ENCODE measurements at places on chromosomes 7 and 10. TPM values are rescaled to one million over a fixed set of nuclear protein-coding genes. Genes with fewer than 3 reads are reported as not detected.
A peak's percentile ranks its signal among the peaks of the same experiment; 100 is the strongest.

- peak; percentile 95 for DNase-seq
Measured at GRCh38 chr7:34133356-34133982, 228.1 kb downstream of the BMPER start.

DNA sequence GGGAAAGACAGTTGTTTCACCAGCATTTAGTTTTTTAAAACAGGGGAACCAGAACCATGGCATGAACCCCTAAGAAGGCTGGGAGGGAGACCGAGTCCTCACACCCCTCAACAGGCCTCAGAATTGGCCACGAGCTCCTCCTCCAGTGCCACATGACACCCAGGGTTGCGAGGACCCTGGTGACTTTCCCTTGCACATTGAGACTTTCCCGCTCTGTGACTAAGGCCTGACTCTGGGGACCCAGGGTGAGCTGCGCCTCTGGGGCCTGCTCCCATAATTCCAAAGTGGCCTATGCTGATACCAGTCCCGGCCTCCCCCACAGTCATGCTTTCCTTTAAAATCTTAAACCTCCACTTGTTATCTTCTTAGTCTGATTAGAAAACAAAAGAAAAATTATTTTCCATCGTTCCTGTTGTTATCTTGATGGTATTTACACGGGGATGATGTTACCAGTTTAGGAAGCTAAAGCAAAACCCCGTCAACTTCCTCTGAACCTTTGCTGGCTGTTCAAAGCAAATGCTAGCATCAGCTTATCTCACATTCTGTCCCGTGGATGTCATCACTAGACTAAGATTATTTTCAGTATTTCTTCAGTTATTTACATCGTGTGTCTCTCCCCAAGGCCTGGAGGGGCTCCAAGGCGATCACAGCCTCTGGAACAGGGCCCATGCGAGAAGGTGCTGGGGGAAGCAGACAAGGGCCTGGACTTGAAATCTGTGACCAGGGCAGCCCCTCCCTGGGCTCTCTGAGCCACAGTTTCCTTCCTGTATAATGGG is 42.1 kb downstream of the FAM53B start:
- DNase-seq = peak; percentile 66

The OPN1SW gene
- not detected for polyA plus RNA-seq

GRCh38 chr7:8111282-8111960 is 142.8 kb downstream of the GLCCI1 start:
- DNase-seq = no peak

- peak; percentile 95 for DNase-seq
Measured at GRCh38 chr7:106421181-106421762, 136.5 kb upstream of the NAMPT start.

The BMS1 gene
- polyA plus RNA-seq = 7.5 TPM

DNA sequence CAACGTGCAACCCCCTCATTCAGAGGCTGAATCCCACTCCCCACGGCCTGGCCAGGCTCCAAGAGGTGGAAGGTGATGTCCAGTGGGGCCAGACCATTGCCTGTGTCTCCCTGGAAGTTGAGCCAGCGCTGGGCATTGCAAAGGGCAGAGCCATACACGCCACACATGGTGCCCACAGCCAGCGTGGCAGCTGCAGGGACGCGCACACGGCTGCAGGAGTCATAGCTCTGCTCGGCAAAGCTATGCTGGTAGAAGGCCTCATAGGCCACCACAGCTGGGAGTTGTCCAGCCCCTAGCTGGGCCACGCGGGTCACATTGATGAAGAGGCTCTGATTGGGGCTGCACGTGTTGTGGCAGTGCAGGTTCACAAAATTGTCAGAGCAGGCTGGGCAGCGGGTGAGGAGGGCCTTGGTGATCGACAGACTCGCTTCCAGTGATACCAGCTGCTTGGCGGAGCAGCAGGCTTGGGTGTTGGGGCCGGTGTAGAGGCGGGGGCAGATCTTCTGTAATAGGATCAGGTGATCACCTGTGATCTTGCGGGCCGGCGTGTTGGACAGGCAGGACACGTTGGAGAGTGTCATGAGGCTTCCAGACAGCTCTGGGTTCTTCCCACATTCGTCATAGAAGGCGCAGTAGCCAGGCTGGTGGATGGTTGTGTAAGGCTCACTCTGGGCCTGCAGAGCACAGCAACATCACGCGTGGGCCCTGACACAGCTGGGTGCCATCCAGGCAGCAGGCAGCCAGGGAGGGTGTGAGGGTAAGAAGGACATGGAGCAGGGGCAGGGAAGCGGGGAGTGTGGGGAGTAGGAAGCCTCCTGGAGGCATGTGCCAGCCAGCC is 1.2 kb downstream of the NPC1L1 start:
- DNase-seq = no peak

DNA sequence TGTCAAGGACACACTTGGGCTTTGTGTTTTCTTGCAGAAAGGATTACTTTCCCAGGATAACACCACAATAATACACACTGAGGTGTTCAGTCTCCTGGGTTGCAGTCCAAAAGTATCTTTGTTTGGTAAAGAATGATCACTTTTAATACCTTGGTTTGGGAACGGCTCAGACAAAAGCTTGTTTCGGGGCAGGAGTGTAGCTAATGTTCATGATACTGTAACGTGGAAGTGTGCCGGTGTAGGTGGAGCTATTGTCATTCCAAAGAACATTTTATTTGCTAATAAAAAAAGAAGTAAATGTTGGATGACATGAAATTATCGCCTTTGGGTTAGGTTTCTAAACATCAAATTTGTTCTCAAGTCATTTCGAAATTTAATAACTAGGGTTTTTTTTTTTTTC is 1.2 kb downstream of the EIF4H start:
- DNase-seq = no peak

The TASOR2 gene
- polyA plus RNA-seq = 19.4 TPM

The INA gene
- 8.8 TPM for polyA plus RNA-seq

DNA sequence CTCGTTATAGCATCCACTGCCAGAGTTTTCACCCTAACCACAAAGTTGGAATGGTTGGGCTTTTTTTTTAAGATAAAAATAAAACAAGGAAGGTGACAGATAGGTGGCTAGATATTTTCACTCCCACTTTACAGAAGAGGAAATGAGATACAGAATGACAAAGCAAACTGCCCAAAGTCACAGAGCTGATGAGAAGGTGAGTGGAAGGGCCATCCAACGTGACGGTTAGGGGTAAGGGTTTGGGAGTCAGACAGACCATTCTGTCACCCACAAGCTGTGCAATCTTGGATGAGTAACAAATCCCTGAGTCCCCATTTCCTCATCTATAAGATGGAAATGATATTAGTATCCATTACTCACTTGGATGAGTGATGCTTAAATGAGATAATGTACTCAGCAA is 106.9 kb upstream of the PDLIM1 start:
- DNase-seq = no peak

The CPEB3 gene
- 0.26 TPM for polyA plus RNA-seq

DNA sequence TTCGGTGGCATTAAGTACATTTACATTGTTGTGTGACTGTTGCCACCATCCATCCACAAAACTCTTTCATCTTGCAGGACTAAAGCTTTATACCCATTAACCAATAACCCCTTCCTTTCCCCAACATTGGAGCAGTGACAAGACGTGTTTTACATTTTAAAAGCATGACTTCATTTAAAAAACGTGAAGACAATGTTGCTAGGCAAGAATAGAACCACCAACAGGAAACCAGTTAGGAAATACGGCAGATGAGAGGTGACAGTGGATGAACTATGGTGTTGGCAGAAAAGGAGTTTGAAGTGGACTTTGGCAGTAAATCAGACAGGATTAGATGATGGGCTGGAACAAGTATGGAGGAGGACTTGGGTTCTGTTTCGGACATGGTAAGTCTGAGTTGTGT is 17.0 kb downstream of the TMEM236 start:
- DNase-seq = peak; percentile 40

DNA sequence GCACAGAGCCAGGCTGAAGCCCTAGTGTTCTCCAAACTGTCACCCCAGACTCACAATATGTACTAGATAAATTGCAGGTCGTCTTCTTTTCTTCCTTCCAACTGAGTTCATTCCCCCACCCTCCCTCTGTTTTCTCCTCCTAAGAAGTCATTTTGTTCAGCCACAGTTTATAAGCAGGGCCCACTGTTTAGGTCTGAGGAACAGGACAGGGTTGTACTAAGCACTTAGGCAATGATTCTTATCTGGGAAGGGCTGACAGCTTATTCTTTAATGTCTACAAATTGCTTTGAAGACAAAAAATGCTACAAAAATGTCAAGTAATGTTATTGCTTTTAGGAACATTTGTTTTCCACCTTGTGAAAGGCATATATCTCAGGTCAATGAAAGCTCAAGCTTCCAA is 59.1 kb downstream of the CDC123 start:
- DNase-seq = peak; percentile 9

The STK31 gene
- not detected for polyA plus RNA-seq

The VWDE gene
- polyA plus RNA-seq = 0.05 TPM

DNA sequence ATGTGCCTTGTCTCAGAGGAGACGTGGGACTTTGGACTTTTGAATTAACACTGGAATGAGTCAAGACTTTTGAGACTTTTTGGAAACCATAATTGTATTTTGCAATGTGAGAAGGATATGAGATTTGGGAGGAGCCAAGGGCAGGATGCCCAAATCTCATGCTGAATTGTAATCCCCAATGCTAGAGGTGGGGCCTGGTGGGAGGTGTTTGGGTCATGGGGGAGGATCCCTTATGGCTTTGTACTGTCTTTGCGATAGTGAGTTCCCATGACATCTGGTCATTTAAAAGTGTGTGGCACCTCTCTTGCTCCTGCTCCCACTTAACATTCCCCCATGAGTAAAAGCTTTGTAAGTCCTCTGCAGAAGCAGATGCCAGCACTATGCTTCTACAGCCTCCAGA is 39.2 kb downstream of the DNAJC9 start:
- DNase-seq = no peak

DNA sequence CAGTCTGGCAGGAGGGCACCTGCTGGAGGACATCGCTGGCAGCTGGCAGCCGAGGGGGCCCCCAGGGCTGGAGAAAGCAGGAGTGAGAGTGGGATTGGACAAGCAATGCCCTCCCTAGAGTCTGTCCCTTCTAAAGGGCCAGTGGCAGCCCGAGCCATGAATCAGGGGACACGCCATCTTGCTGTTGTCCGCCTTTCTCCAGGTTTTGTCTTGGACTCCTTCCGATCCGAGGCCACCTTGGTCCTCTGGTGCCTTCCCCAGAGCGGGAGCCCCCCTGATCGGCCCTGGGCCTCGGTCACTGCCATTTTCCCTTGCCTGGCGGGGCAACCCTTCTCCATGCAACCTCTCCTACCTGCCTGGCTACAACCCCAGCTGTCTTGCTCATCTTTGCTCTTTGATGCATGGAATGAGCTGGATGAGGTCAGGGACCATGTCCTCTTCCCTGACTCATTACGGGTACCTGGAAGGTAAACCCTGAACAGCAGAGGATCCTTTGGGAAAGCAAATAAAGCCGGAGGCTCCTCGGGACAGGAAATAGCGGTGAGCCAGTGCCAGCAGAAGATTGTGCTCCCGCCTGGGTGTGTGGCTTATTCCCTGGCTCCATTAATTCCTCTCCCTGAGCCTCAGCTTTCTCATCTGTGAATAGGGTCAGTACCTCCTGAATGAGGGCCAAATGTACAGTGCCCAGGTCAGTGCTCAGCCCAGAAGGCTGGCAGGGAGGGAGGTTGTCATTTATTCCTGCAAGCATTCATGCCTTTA is 112.0 kb downstream of the GRK5 start:
- DNase-seq = no peak

GRCh38 chr10:109962247-109962646 is 38.9 kb upstream of the XPNPEP1 start:
- DNase-seq = peak; percentile 25

DNA sequence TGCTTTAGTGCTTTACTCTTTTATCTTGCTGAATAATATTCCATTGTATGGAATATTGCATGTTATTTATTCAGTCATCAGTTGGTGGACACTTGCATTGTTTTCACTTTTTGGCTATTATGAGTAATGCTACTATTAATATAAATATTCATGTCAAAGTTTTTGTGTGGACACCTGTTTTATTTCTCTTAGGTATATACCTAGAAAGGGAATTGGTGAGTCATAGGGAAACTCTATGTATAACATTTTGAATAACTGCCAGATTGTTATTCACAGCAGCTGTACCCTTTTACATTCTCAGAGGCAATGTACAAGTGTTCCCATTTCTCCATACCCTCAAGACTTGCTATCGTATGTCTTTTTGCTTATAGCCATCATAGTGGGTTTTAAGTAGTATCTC is 268.7 kb downstream of the SEMA3A start:
- DNase-seq = peak; percentile 18

The KCP gene
- polyA plus RNA-seq = 0.07 TPM

DNA sequence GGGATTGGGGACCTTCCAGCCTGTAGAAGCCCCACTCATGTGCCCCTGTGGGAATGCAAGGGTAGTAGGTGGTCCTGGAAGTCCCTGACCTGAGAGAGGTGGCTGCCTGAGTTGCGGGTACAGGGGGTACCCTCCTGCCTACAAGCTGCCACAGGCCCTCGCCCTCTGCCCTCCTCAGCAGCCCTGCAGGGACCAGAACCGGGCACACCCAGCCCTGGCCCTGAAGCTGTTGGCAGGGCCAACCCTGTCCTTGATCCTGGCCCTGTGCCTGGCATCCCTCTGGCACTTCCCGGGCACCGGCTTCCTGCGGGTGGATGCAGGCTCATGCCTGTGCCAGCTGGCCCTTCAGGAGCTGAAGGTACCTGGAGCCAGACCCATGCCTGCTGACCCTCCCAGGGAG is 54.9 kb upstream of the ELN start:
- DNase-seq = no peak

The ASAH2 gene
- polyA plus RNA-seq = 0.31 TPM

The EBLN1 gene
- not detected for polyA plus RNA-seq

- DNase-seq = no peak
Measured at GRCh38 chr10:28548781-28549498, 16.0 kb downstream of the WAC start.

GRCh38 chr7:92340016-92340415 is 94.2 kb downstream of the ANKIB1 start:
- DNase-seq = no peak

The GPER1 gene
- 6.3 TPM for polyA plus RNA-seq

- no peak for DNase-seq
Measured at GRCh38 chr7:15643000-15643705, 43.3 kb downstream of the MEOX2 start.

The OR6V1 gene
- not detected for polyA plus RNA-seq

DNA sequence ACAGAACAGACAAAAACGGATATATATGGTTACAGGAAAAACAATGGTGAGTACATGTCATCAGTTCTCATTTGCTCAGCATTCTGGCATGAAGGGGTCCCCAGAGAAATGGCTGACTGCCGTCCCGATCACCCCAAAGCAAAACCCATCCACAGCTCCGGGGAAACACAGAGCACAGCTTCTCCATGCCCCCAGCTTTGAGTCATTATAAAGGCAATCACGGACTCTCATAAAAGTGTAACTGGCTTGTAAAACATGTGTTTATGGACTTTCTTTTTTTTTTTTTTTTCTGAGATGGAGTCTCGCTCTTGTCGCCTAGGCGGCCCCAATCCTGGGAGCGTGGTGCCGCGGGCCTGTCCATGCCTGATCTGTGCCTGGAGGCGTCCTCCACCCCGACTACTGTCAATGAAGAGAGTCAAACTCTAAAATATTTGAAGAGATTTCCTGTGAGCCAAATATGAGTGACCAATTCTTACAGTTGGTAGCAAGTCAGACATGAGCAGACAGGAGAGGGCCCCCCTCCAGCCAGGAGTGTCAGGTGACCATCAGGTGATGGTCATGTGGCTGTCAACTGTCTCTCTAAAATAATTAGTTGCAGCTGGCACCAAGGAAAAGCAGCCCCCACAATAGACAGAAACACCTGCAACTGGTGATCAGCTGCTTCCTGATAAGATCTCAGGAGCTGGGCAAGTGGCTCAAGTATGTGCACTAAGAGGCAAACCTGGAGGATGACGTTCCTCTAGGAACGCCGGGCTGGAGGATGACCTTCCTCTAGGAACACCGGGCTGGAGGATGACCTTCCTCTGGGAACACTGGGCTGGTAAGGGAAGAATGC is 21.7 kb upstream of the NOM1 start:
- DNase-seq = no peak

All from IMR-90 (cell line).